ENCODE measurements at places on chromosomes 4 and X.
A peak's percentile ranks its signal among the peaks of the same experiment; 100 is the strongest.

- no peak for DNase-seq
- no peak overlapping the region for H3K27ac ChIP-seq
Measured at GRCh38 chr4:81648576-81649275, 177.0 kb upstream of the RASGEF1B start.

GRCh38 chrX:34918856-34919255, 23.7 kb upstream of the FAM47B start:
- no peak overlapping the region for H3K27ac ChIP-seq
- H3K4me1 ChIP-seq, result no peaks in the 10 kb centered on the region
- no peaks in the 10 kb centered on the region for H3K27me3 ChIP-seq
- peak; percentile 20 for DNase-seq

DNA sequence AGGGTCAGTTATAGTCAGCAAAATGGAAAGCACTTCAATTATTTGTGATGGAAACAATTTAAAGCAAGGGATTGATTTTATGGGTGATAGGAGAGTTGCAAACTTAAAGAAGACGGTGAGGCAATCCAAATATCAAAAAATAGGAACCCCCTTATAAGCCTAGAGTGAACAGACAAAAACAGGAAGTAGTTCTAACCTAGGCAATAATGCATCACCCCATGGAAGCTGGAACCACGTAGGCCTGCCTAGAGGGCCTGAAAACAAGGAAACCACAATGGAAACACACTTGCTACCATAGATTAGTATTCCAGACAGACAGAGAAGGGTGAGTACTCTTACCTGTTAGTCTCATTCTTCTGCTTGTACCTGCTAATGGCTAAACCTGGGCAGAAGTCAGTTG, 13.5 kb upstream of the GK2 start:
- no peak overlapping the region for H3K27ac ChIP-seq
- H3K4me1 ChIP-seq, result no peaks in the 10 kb centered on the region
- DNase-seq, result no peak
- no peaks in the 10 kb centered on the region for H3K36me3 ChIP-seq

DNA sequence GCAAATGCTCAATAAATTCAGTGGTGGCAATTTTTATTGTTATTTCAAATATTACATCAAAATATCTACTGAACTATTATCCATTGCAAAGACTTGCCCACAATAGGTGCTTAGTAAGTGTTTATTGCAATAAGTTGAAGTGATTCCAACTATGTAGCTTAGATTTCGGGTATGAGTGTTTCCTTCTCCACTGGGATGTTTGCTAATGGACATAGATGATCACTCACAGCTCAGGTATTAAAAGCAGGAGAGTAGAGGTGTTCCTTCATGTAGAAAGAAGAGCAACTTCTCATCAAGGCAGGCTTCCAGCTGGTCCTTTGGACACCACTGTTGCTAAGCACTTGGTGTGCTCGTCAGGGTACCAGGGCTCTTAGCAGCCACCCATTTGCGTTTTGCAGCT, 66.3 kb upstream of the MTM1 start:
- H3K4me3 ChIP-seq, result no peak overlapping the region
- H3K36me3 ChIP-seq, result no peaks in the 10 kb centered on the region
- no peaks in the 10 kb centered on the region for H3K27me3 ChIP-seq
- no peak for DNase-seq

DNA sequence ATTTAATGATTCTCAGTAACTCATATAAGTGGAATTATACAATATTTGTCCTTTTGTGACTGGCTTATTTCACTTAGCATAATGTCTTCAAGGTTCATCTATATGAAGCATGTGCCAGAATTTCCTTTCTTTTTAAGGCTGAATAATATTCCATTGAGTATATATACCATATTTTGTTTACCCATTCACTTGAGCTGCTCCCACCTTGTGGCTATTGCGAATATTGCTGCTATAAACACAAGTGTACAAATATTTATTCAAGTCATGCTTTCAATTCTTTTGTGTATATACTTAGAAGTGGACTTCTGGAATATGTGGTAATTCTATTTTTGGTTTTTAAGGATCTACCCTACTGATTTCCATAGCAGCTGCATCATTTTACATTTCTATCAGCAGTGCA, 219.1 kb downstream of the MID1 start:
- no peaks in the 10 kb centered on the region for H3K27me3 ChIP-seq
- no peak overlapping the region for H3K27ac ChIP-seq
- no peak for DNase-seq
- no peaks in the 10 kb centered on the region for H3K36me3 ChIP-seq
- H3K4me1 ChIP-seq, result peaks cover 5% of the 10 kb centered on the region

- H3K27me3 ChIP-seq, result no peaks in the 10 kb centered on the region
- no peaks in the 10 kb centered on the region for H3K36me3 ChIP-seq
- H3K27ac ChIP-seq, result peak overlapping the region; percentile 88
- H3K4me1 ChIP-seq, result peaks cover 23% of the 10 kb centered on the region
- peak overlapping the region; percentile 51 for H3K4me3 ChIP-seq
- DNase-seq, result peak; percentile 73
Measured at GRCh38 chrX:39577206-39577984, 520.4 kb downstream of the BCOR start.

- H3K36me3 ChIP-seq, result peaks cover 9% of the 10 kb centered on the region
- H3K4me1 ChIP-seq, result peaks cover 11% of the 10 kb centered on the region
- DNase-seq, result peak; percentile 85
- no peaks in the 10 kb centered on the region for H3K27me3 ChIP-seq
- H3K4me3 ChIP-seq, result no peak overlapping the region
Measured at GRCh38 chrX:119640731-119641170, 34.5 kb upstream of the NKRF start.

- peak overlapping the region; percentile 9 for H3K27ac ChIP-seq
- peak; percentile 43 for DNase-seq
- H3K27me3 ChIP-seq, result no peaks in the 10 kb centered on the region
Measured at GRCh38 chr4:176856421-176856820, 63.7 kb upstream of the VEGFC start.
